ENCODE measurements at places on chromosomes 4 and X. TPM values are rescaled to one million over a fixed set of nuclear protein-coding genes. Genes with fewer than 3 reads are reported as not detected.

Gene RASL11B
- not detected for total RNA-seq

Gene PABPC5
- 1.2 TPM for total RNA-seq

Gene CDX4
- not detected for total RNA-seq

Gene CRMP1
- total RNA-seq: not detected

Gene TAF1
- total RNA-seq: 39.4 TPM

Gene SORCS2
- not detected for total RNA-seq

Gene PHEX
- 0.76 TPM for total RNA-seq

Gene STK32B
- 9.4 TPM for total RNA-seq

Gene CFAP47
- not detected for total RNA-seq

Gene VGLL1
- total RNA-seq: not detected

Gene MAOA
- 20.8 TPM for total RNA-seq

Gene FAM9C
- not detected for total RNA-seq

Gene GRIA2
- not detected for total RNA-seq

Gene ITIH6
- not detected for total RNA-seq

Gene AWAT2
- 0.32 TPM for total RNA-seq

Gene DGKK
- total RNA-seq: not detected

Gene SLC34A2
- total RNA-seq: not detected

Gene KCNE5
- not detected for total RNA-seq

Gene MUC7
- total RNA-seq: not detected

Gene GPR143
- total RNA-seq: 5.5 TPM

Gene UGT2B11
- total RNA-seq: not detected

Gene RAB39B
- total RNA-seq: 0.15 TPM

Gene HS3ST1
- total RNA-seq: under 0.01 TPM

Gene NAA11
- total RNA-seq: not detected

Gene GPC3
- total RNA-seq: not detected

Gene GAB1
- total RNA-seq: 15.3 TPM

Gene SEPTIN6
- 27.6 TPM for total RNA-seq

Gene VCX3B
- not detected for total RNA-seq

Gene SPRY1
- 5.2 TPM for total RNA-seq

Gene ELF2
- total RNA-seq: 35.4 TPM

Data from epithelial cell of umbilical artery (primary cell).